ENCODE measurements at places on chromosomes 3 and 15. TPM values are rescaled to one million over a fixed set of nuclear protein-coding genes. Genes with fewer than 3 reads are reported as not detected.

The KNG1 gene
- total RNA-seq: 3.6 TPM

- DNase-seq: no peak
Observed at GRCh38 chr3:157097198-157097597, 62.7 kb downstream of the CCNL1 start.

- DNase-seq: no peak
Observed at GRCh38 chr15:25544076-25544475, 105.3 kb upstream of the UBE3A start.

DNA sequence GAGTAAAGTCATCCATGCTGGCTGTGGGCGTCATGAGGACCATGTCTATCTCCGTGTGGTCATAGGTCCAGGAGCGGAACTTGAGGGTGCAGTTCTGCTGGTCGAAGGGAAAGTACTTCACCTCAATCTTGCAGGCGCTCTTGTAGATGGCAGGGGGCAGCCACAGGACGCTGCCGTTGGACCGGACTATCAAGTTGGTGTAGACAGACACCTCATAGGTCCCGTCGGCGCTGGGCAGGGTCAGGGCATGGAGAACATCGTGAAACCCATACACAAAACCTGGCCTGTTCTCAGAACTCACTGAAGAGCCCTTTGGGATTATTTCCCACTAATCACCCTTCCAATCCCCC is 8.9 kb upstream of the CHRNA3 start:
- no peak for DNase-seq

DNA sequence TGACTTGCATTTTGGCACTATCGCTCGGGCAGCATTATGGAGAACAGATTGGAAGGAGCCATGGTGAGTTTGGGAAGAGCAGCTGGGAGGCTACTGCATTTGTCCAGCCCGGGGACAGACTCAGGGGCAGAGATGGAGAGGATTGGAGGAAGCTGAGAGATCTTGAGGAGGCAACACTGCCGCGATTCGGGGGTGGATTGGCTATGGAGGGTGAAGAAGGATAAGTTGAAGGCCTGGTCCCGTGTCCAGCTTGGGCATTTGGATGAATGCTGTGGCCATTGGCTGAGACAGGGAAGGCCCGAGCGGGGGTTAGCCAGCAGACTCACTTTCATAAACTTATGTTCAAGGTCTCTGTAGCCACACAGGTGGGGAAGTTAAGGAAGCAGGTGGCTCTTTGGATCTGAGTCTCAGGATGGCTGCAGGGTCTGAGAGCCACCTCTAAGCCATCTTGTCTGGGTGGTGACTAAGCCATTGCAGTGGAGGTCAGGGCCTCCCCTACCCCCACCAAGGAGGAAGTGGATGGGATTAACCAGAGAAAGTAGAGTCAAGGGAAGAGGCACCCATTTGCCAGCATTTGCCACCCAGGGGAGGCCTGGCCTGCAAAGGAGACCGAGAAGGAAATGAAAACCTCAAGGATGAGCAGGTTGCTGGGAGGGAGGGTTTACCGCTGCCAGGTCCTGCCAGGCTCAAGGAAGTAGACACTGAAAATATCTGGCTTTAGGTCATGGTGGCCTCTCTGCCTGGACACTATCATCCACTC is 144.0 kb upstream of the TLE3 start:
- no peak for DNase-seq

GRCh38 chr3:187022403-187023029 is 92.2 kb downstream of the ST6GAL1 start:
- no peak for DNase-seq

Measured in left colon (tissue), 2 donors.